ENCODE measurements at places on chromosomes 4 and X.

DNA sequence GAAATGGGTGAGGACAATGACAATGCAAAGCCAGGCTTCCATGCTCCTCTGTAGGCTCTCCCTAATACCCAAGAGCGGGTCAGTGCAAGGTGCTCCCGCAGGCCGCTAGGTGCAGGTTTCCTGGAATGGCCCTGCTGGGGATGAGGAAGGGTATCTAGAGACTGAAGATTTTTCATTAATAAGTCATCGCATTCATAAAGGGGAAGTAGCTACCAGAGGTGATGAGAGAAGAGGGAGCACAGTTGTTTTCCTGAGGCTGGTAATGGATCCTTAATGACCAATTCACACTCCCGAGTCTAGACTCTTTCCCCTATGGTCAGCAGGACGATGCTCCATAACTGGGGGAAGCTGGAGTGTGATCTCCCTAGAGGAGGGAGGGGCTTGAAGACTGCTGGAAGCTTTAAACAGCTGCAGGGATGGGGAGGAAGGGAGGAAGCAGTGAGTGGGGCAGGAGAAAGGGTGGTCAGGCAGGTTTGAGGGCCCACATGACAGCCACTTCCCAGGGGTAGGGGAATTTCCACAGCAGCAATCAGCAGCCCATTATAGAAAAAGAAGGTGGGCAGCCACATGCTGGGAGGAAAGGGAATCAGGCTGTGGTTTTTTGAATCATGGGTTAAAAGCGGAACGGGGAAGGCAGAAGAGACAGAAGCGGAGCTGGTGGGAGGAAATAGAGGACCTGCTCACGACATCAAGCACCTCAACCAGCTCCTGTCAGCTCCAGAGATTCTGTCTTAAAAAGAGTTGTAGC, 10.2 kb upstream of the ATP6AP2 start:
- peak; percentile 16 for DNase-seq

DNA sequence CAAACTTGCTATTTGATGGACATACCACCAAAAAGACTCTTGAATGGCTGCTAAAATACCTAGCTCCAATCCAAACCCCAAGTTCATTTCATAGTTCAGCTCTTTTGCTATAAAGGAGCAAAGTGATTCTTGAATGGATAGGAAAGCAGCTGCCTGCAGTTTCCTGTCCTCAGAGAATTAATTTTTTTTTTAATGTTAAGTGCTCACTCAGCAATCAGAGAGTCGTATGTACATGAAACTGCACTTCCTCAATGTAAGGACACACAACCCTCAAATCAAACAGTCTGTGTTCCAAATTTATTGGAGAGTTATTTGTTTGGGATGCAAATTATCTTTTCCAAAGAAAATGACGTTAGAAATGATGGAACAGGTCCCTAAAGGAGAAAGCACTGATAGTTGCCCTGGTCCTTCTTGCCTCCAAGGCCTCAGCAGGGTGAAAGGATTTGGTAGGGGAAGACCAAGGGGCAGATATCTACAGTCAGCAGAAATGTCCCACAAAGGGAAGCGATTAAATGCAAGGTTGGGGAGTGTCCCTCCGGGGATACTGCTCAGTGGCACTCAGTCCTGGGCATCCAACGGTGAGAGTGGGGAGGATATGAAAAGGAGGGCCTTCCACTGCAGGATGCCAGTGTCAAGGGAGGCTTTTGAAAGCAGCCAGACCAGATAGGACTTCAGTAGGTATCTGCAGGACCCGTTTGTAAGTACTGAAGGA, 67.2 kb upstream of the RASGEF1B start:
- no peak for DNase-seq

DNA sequence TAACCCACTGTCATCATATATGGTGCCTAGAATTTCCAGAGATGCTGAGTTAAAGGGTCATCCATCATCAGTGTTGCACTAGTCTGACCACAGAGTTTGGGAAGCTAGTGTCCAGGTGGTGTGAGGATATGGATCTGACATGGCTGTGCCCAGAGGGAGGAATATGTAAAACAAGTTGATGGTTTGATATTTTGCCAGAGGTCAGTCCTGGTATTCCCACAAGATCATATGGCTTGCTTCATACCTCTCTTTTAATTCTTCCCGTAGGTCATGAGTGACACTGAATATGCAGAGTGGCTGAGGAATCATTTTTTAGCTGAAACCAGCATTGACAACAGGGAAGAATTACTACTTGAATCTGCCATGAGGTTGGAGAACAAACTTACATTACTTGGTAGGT, 75.6 kb downstream of the ATP10D start:
- no peak for DNase-seq

DNA sequence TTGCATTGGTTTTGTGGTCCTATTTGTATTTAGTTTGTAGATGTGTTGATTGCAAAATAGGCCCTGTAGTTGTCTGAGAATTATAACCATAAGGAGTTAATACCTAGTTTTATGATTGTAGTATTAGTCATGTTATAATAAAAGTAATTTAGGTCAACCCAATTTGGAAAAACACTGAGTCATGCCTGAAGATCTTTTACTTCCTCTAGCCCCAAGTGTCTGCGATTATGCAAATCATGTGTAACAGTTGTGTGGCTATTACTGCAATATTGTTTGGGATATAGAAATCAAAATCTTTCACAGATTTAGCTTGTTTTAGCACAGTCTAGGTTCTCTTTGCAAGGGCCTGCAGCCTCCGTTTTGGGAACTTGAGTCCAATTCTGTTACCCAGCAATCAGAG, 12.6 kb downstream of the SRD5A3 start:
- peak; percentile 49 for DNase-seq

GRCh38 chrX:1185561-1185960, 26.9 kb downstream of the CRLF2 start:
- DNase-seq, result no peak

DNA sequence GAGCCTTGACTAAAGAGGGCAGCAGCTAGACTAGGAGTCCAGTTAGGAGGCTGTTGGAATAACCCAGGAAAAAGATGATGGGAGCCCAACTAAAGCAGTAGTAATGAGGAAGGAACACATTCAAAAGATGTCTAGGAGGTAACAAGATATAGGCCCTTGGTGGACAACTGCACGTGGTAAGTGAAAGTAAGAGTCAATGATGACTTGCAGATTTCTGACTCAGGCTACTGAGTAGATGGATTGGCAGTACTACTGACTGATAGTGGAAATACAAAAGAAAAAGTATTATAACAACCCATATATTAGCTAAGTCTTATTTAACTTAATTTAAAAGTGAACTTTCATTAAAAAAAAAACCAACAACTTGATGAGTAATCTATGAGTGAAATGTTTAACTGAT, 74.0 kb downstream of the PAK3 start:
- no peak for DNase-seq

DNA sequence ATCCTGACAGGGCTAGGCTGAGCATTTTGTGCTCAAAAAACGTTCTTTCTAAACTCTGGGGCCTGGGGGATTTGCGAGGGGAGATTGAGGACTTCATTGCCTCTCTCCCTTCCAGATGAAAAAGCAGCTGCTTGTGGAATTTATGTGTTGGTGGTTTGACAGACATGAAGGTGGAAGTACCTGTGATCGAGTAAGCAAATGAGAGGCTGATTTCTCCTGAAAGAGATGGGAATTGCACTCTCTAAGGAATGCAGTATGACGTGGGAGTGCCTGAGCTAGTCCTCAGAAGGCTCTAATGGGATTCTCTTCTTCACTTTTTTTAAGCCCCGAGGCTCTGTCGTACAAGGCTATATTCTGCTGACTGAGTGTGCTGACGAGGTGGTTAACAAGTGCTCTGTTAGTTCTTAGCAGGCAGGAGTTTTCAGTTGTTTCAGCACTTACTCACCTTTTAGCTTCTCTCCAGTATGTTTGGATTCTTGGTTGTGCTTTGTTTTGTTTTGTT, 426.8 kb upstream of the CNKSR2 start:
- no peak for DNase-seq

DNA sequence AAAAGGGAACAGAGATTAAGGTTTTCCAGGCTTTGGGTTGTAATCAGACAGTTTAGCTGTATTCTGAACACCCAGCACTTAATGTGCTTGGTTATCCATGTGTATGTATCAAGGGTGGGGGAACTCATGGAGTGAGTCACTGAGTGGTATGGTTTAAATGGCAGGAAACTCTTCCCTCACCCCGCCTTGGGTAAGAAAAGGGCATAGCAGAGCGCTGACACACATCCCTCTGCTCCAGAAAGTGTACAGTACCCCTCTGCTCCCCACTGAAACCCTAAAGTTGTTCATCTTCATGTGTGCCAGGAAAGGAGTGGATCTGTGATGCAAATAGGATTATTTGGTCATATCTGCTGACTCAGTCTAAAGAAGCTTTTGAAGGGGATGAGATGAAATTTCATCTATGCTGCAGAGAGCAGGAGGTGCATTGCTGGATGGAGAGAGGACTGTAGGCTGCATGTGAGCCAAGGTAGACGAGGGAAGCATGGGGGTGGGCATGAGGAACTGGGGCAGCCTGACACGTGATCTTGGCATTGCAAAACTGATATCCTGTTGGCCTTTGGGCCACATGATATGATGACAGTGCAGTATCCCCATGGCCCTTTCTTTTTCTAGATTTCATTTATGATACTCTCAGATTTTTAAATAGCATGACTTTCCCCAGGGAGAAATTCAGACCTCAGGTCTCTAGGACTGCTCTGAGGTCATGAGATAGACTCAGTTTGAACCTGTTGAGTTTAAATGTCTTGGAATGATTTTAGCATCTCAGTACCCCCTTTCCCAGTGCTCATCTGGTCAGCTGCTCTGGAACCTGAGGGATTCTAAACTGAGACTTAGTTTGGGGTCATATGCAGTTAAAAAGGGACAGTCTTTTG, 84.8 kb downstream of the TMEM164 start:
- no peak for DNase-seq

Measured in germinal center (tissue), 1 donor.